ENCODE measurements at places on chromosomes 1 and 21.

GRCh38 chr1:148264374-148265276, 112.5 kb upstream of the NBPF11 start:
- no peak for DNase-seq

- DNase-seq = no peak
Measured at GRCh38 chr1:233512538-233512937, 101.4 kb upstream of the KCNK1 start.

- DNase-seq = no peak
Measured at GRCh38 chr1:115706587-115707425, 61.7 kb downstream of the CASQ2 start.

DNA sequence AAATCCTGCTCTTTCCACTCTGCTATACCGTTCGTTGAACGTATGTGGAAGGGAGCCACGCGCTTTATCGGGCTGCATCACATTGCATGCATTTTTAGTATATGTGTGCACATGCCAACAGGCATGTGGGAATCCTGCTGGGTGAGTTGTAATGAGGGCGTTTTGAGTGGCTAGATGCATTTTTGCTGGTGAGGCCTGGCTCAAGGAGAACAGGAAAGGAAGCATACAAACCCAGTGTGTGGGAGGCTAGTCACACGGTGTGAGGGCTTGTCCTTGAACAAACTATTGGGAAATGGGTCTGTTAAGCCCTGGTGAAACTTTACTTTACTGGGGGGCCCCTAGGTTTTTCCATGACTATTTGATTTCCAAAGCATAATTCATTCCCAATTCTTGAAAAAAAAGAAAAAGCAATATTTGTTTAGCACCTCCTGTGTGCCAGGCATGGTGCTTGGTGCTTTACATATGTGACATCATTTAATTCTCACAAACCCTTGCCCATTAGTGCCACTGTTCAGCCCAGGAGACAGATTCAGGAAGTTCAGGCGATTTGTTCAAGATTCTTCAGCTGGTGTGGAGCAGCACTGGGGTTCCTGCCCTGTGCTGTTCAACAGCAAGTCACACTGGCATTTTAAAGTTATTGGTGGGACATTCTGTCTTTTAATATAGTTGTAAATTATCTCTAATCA, 25.6 kb upstream of the JUN start:
- no peak for DNase-seq

GRCh38 chr21:42351626-42352440, 1.0 kb upstream of the TFF2 start:
- no peak for DNase-seq

GRCh38 chr1:172820475-172821158, 161.7 kb downstream of the FASLG start:
- no peak for DNase-seq

DNA sequence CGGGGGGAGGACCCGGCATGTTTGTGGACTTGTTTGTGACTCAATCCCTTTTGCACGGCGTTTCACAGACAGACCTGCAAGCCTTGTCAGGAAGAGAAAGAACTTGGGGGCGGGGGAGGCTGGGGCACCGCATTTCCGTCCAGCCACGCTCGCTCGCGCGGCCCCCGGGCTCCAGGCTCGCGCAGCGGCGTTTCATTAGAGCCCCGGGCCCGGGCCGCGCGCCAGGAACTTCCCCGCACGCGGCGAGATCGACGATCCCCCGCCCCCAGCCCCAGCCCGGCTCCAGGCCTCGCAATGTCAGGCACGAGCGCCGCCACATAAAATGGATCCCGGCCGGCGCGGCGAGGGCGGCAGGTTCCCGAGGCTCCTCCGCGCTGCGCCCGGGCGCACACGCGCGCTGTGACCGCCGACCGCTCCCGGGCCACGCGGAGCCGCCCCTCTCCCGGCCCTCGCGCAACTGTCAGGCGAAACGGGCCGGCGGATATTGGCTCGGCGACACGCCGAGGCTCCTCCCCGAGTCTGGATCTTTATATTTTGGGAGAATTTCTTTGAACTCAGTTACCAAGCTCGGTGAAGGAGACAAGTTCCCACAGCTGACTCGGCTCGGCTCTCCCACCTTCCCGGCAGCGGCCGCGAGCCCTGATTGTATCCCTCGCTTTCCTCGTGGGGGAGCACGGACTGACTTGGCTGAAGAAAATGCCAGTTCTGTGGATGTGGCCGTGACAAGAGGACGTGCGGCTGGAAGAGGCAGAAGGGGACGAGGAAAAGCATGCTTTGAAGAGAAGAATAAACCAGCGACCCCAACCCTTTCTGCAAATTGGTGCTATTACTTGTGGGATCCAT, at the start of gene KIF26B:
Gene KIF26B (plus strand): TSS at position 557 of the 843 bp plus-strand sequence. CDS start 440 bp downstream, outside the sequence.
- DNase-seq = peak; percentile 24
